ENCODE measurements at places on chromosomes 2 and 18. TPM values are rescaled to one million over a fixed set of nuclear protein-coding genes. Genes with fewer than 3 reads are reported as not detected.

DNA sequence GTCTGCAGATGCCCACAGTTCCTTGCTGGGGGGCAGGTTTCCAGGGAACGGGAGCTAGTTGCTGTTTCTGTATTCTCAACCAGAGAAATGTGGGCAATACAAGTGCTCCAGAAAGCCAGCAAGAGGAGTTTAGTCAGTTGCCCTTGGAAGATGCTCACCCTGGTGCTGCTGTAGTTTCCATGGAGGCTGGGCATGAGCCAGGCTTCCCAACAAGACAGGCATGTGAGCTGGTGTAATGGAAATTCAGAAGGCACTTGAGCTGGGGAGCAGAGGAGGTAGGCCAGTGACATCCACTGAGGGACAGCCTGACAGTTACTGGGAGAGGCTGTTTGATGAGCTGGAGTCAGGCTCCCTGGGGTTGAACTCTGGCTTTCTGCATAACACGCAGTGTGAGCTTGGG lies 7.7 kb downstream of the HK2 start:
- no peak for DNase-seq

DNA sequence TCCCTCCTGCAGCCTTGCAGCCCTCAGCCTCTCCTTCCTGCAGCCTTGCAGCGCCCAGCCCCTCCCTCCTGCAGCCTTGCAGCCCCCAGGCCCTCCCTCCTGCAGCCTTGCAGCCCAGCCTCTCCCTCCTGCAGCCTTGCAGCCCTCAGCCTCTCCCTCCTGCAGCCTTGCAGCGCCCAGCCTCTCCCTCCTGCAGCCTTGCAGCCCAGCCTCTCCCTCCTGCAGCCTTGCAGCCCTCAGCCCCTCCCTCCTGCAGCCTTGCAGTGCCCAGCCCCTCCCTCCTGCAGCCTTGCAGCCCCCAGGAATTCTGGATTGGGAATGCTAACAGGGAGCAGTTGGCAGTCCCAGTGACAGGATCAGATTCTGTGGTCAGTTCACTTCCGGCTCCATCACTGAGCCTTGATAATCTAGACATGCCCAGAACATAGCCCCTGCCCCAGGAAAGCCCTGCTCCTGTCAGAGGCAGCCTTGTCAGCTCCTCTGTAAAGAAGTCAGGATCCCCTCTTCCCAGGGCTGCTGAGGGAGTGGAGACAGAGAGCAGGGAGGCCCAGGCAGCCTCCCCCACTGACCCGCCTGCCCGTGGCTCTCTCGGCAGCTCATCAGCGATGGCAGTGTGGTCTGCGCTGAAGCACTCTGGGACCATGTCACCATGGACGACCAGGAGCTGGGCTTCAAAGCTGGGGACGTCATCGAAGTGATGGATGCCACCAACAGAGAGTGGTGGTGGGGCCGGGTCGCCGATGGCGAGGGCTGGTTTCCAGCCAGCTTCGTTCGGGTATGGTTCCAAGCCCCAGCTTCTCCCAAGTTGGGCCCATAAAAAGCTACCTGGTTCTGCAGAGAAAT lies 54.8 kb downstream of the FAM168B start:
- no peak for DNase-seq

- no peak for DNase-seq
Measured at GRCh38 chr2:17813742-17814473, 2.4 kb upstream of the MSGN1 start.

- peak; percentile 87 for DNase-seq
Measured at GRCh38 chr2:54559593-54560145, 103.5 kb downstream of the SPTBN1 start.

PROC gene
- not detected for total RNA-seq

Measured in IMR-90 (cell line).